ENCODE measurements at places on chromosomes 7 and 10.

- DNase-seq = no peak
These were observed 156.2 kb upstream of the PTER start for GRCh38 chr10:16280595-16280994.

DNA sequence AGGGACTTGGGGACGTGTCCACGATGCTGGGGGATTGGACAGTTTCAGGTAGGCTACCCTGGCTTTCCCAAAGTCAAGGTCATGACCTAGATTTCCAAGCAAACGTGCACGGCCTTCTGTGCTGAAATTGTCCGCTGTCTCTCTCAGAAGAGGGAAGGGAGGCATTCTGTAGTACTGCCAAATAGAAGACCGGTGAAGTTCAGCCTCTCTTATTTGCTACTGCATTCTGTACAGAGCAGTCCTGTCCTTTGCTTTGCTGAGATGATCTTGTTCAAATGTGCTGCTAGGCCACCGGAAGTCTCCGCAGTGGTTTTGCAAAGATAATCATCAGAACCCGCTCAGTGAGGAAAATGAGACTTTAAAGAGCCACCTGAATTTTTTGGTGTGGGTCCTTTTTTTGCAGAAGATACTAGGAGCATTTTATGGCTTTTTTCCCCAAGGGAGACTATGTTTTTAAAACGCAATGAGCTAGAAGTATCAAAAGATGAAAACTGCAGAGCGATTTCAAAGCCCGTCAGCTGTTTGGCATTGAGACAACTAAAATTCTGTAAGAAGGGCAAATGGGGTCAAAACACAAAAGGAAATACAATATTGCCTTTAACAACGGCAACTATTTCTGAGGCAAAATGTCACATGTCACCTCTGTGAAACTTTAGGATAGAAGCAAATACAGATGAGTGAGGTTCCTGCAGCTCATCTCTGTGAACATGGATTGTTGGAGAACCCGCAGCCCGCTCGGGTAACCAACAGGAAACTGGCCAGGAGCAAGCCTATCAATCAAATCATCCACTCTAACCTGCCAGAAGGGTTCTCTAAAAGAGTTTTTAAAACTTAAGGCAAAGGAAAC is 1.3 kb upstream of the NMT2 start:
- peak; percentile 69 for DNase-seq

DNA sequence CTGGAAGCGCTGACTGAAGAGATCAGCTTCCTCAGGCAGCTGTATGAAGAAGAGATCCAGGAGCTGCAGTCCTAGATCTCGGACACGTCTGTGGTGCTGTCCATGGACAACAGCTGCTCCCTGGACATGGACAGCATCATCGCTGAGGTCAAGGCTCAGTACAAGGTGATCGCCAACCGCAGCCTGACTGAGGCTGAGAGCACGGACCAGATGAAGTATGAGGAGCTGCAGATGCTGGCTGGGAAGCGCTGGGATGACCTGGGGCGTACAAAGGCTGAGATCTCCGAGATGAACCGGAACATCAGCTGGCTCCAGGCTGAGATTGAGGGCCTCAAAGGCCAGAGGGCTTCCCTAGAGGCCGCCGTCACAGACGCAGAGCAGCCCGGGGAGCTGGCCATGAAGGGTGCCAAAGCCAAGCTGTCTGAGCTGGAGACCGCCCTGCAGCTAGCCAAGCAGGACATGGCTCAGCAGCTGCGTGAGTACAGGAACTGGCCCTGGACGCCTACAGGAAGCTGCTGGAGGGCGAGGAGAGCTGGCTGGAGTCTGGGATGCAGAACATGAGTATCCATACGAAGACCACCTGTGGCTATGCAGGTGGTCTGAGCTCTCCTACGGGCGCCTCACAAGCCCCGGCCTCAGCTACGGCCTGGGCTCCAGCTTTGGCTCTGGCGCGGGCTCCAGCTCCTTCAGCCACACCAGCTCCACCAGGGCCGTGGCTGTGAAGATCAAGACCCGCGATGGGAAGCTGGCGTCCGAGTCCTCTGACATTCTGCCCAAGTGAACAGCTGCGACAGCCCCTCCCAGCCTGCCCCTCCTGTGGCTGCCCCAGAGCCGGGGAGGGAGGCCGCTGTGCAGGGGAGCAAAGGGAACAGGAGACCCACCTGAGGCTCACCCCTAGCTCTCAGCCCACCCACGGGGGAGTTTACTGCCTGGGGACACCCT is 24.9 kb upstream of the AMPH start:
- DNase-seq = no peak

DNA sequence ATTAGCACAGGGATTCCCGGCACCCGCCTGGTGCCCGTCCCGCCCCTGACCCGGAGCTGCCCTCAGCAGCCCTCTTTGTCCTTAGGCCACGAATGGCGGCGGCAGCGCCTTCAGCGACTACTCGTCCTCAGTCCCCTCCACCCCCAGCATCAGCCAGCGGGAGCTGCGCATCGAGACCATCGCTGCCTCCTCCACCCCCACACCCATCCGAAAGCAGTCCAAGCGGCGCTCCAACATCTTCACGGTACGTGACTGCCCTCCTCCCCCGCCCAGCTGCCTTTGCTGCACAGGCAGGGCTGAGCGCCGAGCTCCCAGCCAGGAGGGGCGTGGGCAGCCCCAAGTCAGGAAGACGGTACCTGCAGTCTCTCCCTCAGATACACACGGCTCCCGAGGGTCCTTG is 33.6 kb downstream of the AGAP3 start:
- DNase-seq = no peak

DNA sequence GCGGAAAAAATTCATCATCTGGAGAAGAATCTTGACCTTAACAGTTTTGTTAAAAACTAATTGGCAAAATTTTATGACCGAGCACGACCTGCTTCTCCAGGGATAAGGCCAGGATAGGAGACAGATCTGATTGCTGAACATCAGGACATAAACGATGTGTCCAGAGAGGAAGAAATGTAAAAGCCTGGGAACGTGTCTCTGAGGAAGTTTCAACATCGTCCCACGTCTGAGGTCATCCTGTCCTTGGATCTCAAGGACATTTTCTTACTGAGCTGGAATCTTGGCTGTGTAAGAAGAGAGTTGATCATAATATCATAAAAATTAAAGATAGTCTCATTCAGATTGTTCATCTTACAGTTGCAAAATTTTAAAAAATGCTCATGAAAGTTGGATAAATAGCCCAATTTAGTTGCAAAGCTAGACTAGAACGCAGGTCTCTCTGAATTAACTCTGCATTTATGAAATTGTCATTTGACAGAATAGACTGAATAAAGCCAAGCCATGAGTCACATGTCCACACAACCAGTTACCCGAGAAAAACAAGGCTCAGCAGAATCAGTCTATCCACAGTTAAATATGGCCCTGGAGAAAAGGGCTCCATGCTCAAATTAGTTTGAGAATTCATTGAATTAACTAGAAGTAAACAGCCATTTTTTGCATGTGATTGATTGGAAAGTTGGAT is 120.0 kb upstream of the EGFR start:
- DNase-seq = no peak

GRCh38 chr10:66572700-66573099 is 353.1 kb upstream of the LRRTM3 start:
- DNase-seq = no peak

- DNase-seq = no peak
These were observed 13.9 kb downstream of the SND1 start for GRCh38 chr7:127665922-127666321.

- DNase-seq = no peak
These were observed 42.9 kb downstream of the ELFN1 start for GRCh38 chr7:1712907-1713501.

- no peak for DNase-seq
These were observed 50.1 kb downstream of the TNS3 start for GRCh38 chr7:47531584-47532492.

- no peak for DNase-seq
These were observed 6.6 kb upstream of the SERPINE1 start for GRCh38 chr7:101120315-101120714.

DNA sequence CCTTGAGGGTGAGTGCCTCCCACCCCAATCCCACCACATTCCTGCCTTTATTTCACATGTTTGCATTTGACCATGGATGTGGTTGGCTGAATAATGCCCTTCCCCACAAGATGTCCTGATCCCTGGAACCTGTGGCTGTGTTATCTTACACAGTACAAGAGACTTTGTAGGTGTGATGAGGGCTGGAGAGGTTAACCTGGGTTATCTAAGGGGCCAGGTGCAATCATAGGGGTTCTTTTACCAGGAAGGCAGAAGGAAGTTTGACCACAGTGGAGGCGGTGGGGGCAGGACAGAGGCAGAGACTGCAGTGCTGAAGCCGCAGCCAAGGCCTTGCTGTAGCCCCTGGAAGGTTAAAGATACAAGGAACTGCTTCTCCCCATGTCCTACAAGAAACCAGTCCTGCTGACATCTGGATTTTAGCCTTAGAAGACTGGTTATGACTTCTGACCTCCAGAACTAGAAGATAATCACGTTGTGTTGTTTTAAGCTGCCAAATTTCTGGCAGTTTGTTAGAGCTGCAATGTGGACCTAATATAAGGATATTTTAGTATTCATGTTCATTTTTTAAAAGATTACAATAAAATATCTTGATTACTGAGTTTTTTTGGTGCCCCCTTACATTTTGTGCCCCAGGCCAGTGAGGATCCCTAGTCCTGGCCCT is 136.6 kb downstream of the ARHGAP22 start:
- DNase-seq = no peak

DNA sequence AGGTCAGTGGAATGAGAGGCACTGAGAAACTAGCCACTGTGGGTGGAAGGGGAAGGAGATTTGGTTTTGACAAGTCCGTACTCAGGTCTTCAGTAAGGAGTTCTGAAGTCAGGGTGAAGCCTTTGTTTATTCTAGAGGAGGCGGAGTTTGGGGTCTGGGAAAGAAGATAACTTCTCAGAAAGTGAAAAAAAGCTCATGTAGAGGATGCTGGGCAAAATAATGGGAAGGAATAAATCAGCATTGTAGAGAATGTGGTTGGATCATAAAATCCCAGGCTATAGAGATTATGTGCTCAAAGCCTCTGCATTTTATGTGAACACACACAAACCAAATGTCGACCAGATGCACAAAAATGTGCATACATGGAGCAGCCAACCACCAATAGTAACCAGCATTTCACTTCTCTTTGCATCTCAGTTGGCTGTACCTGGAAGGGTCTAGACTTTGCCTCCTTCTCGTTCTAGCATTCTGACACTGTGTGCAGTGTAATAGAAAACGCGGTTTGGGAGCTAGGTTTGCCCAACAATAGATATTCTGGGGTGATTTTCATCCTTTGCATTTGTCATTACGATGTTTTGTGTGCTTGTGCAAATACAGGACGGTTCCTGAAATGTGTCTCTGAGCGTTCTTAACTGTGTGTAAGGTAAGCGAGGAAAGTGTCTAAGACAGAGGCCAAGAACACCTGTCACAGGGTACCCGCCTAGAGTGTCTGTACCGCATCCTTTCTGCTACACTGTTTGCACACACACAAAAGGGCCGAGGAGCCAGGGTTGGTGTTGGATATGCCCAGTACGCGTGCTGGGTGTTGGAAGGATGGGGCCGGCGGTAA is 603 bp upstream of the HECW1 start:
- no peak for DNase-seq

DNA sequence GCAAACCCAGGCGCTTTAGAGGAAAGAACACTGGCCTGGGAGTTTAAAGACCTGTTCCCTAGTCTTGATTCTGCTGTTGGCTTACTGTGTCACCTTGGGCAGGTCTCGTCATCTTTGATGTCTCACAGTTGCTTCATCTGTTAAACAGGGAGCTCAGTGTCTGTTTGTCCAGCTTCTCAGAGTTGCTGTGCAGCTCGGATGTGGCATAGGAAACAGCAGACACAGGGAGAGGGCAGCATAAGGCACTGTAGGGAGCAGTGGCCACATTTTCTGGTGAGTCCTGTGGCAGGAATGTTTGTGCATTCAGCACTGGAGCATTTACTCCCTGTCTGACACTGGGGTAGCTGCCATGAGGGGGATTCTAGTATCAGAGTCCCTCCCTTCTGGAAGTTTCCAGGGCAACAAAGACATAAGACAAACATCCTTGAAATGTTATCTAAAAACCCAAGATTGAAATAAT is 2.0 kb downstream of the REPIN1 start:
- DNase-seq = no peak

DNA sequence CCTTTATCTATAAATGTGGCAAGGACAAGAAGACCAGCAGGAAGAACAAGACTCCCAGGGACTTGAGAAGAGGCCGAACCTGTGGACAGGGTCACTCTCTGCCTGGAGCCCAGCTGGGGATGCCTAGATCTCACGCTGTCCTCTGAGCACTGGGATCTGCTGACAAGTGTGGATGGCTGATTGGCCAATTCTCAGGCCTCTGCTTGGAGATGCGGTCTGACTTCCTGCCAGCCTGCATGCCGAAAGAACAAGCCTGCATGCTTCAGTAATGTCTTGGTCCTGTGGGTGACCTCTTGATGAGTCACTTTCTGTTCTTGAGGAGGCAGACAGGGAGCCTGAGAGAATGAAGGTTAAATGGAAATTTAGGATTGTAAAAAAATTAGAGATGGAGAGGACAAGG is 84.7 kb downstream of the TMEM178B start:
- no peak for DNase-seq
